ENCODE measurements at places on chromosomes 5 and 9.

- DNase-seq: no peak
These were observed 21.1 kb upstream of the IL9 start for GRCh38 chr5:135916638-135917263.

DNA sequence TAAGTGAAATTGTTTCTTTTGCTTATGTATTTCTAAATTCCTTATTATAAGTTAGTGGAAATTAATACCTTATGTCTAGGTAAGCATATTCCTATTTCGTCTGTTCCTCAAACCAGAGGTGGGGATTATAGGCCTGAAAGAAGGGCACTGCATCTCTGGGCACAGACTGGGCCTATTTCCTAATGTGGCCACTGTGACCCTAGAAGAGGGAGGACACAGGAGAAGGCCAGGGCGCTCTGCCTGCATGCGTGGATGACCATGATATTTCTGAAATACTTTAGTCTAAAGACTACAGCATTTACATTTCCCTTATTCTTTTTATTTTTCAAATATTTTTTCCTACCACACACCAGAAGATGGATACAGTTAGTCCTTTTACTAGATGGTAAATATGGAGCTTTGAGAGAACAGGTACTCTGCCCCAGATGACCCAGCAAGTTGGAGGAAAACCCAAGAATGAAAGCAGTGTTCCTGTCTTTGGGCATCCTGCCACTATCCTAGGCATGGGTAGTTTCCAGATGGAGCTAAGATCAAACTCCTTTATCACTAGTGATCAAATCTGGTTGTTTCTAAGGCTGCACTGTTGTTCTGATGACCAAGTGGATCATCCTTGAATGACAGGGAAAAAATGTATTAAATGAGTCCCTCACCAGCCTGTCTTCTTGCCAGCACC is 27.8 kb downstream of the RUSC2 start:
- no peak for DNase-seq

GRCh38 chr5:11504065-11504885 is 400.0 kb downstream of the CTNND2 start:
- DNase-seq: no peak

DNA sequence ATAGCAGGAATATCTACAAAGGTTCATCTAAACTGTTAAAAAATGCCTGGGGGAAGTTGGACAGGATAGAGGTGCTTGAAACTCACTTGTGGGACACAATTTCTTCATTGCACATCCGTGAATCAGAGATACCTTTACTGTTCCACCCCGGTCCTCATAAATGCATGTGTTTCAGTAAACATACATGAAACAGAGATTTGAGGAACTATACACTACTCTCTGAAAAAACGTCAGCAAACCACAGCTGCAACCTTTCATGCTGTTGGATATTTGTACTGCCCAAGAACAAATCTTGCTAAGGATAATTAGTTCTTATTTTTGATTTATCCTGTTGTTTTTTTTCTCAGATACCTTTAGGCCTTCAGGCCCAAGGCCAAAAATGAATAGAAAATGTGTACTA is 337.3 kb downstream of the KDM4C start:
- DNase-seq: no peak

DNA sequence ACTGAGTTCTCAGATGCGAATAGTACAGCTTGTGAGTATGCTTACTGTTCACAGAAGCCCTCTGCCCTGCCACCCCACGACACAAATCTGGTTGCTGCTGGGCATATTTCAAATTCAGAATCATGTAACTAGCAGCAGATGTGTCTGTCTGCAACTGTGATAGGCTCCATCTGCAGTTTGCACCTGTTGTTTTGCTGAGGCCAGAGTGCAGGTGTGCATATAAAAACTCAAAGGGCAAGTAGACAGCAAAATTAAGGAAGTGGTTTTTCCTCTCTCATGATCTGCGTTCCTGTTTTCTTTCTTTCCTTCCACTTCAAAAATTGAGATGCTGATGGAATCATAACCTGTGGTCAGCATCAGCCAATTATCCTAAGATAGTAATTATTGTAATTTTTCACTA is 1000.5 kb downstream of the PTPRD start:
- no peak for DNase-seq

DNA sequence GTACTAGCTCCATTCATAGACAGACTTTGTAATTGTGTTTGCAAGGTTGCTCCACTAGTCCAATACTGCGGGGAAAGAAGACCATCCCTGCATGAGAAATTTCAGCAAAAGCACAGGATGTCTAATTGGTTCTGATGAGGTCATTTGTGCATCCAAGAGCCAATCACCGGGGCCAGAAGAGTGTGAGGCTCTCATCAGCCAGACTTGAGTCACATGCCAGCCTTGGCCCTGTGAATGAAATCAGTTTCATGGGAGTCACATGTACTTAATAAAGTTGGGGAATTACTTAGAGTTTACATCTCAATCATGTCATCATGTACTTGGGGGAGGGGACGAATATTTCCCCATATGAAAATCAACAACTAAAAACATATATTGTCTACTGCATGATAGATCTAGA is 1236.0 kb downstream of the MAT2B start:
- no peak for DNase-seq

GRCh38 chr5:178785999-178786398 is 55.5 kb upstream of the ZNF354A start:
- no peak for DNase-seq

DNA sequence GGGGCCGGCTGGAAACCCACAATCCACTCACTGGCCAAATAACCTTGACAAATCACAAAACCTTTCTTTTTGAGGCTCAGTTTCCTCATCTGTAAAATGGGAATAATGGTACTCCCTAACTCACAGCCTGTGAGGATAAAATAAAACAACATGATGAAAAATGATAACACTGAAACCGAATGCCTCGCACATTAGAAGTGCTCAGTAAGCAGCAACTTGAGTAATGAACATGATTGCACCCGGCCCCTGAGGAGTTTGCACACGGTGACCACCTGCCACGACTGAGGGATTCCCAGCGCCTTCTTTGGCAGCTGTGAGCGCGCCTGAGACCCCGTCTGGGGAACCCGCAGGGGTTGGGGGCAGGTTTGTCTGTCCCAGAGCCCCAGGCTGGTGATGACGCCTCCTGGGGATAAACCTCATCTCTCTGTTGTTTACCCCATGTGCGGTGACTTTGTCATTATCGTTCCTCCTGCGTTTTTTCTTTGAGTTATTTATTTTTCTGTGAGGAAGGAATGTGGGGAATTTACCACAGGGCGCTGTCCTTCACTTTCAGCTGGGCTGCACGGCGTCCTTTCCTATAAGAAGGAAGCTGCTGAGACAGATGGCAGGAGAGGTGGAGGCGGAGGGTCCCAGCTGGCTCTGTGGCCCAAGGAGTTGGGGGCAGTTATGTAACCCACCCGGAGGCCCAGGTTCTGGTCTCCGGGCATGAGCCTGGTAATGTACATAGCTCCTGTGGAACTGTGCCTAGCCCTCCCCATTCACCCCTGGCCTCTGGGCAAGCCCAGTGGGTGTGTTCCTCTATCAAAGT is 3.0 kb upstream of the SYNPO start:
- no peak for DNase-seq
